ENCODE measurements at places on chromosomes 5 and 9. TPM values are rescaled to one million over a fixed set of nuclear protein-coding genes. Genes with fewer than 3 reads are reported as not detected.

DNA sequence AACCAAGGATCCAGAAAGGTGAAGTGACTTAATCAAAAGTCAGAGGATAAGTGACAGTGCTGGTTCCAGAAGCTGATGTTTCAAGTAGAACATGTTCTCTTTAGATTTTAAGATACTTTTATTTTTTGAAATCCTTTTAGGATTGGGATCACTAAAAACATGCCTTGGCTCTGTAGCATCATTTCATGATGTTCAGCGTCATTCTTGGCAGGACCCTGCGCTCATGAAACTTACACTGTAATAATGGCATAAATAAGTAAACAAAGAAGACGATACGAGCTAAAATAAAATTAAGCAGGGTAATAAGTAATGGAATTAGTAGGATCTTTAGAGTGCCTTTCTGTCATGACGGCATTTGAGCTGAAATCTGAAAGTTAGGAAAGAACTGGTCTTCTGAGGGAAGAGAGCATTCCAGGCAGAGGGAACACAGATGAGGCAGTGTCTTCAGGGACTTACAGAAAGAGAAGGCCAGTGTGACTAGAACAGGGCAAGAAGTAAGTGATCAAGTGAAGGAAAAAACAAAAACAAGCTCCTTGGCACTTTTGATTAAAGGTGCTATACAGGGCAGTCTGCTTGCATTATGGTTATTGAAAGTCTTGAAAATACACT lies 19.9 kb downstream of the CTNNA1 start:
- no peak for DNase-seq
- H3K36me3 ChIP-seq: no peaks in the 10 kb centered on the region
- H3K27me3 ChIP-seq: no peaks in the 10 kb centered on the region
- H3K4me1 ChIP-seq: no peaks in the 10 kb centered on the region
- no peak overlapping the region for H3K27ac ChIP-seq

- no peak overlapping the region for H3K4me3 ChIP-seq
- H3K27me3 ChIP-seq: no peaks in the 10 kb centered on the region
- DNase-seq: no peak
- no peaks in the 10 kb centered on the region for H3K4me1 ChIP-seq
These were observed 66.2 kb downstream of the WNK2 start for GRCh38 chr9:93250185-93250584.

DNA sequence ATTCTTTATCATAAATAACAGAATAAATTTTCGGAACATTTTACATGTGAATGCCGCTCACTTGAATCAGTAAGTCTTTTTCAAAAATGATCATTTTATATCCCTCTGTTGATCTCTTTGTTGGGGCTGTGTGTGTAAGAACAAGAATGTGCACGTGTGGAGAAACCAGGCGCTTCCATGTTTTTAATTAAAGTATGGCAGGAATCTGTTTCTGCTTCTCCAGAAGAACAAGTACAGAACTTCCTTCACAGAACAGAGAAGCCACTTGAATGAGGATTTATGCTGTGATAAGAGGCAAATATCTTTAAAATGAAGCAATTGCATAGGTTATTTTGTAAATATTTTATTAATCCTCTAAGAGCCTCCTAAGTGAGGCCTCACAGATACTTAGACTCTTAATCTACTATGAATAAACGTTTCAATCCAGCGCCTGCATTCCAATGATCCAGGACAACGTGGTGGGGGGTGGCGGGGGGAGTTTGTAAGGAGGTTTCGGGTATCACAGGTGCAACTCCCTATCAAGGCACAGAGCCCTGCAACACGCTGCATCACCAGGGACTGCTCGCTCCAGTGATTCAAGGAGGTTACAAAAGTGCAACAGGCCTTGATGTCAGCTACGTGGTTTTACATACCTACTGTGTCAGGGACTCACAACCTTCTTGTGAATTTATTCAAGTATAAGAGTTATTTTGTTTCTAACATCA lies 409.2 kb downstream of the BNC2 start:
- no peaks in the 10 kb centered on the region for H3K4me1 ChIP-seq
- H3K27me3 ChIP-seq: no peaks in the 10 kb centered on the region
- H3K4me3 ChIP-seq: no peak overlapping the region
- no peaks in the 10 kb centered on the region for H3K36me3 ChIP-seq
- DNase-seq: no peak
- no peak overlapping the region for H3K27ac ChIP-seq

DNA sequence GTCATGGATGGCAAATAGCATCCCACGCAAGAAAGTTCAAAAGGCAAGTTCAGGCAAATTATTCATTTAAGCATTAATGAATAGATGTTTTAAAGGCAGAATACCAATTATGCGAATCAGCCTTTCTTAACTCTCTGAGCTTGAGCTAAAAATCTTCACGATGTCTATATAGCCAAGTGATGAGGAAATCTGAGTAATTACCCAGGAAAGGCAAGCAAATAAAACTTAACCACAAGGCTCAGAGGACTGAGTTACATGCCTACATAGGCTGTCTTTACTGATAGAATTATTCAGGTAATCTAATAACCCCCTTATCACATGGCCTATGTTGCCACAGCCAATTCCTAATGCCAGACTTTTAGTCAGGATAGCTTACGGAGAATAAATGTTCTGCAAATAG lies 120.8 kb upstream of the MTAP start:
- H3K27ac ChIP-seq: peak overlapping the region; percentile 95
- H3K4me3 ChIP-seq: no peak overlapping the region
- DNase-seq: peak; percentile 89
- H3K27me3 ChIP-seq: no peaks in the 10 kb centered on the region
- no peaks in the 10 kb centered on the region for H3K36me3 ChIP-seq
- peaks cover 96% of the 10 kb centered on the region for H3K4me1 ChIP-seq

- no peaks in the 10 kb centered on the region for H3K4me1 ChIP-seq
- DNase-seq: no peak
- H3K27ac ChIP-seq: no peak overlapping the region
- H3K27me3 ChIP-seq: no peaks in the 10 kb centered on the region
- no peak overlapping the region for H3K4me3 ChIP-seq
These were observed 46.5 kb downstream of the GOLM1 start for GRCh38 chr9:86052556-86053468.

- H3K36me3 ChIP-seq: no peaks in the 10 kb centered on the region
- peak overlapping the region; percentile 97 for H3K27ac ChIP-seq
- H3K27me3 ChIP-seq: no peaks in the 10 kb centered on the region
- H3K4me3 ChIP-seq: no peak overlapping the region
These were observed 25.6 kb downstream of the ANXA2R start for GRCh38 chr5:43014522-43014921.

GRCh38 chr5:79845448-79846197 lies 145.4 kb downstream of the MTX3 start:
- H3K4me3 ChIP-seq: no peak overlapping the region
- no peaks in the 10 kb centered on the region for H3K27me3 ChIP-seq
- H3K27ac ChIP-seq: no peak overlapping the region
- DNase-seq: no peak

- H3K27ac ChIP-seq: peak overlapping the region; percentile 49
- no peaks in the 10 kb centered on the region for H3K36me3 ChIP-seq
- no peak for DNase-seq
- H3K27me3 ChIP-seq: no peaks in the 10 kb centered on the region
- H3K4me1 ChIP-seq: peaks cover 10% of the 10 kb centered on the region
These were observed 72.4 kb downstream of the UGCG start for GRCh38 chr9:111969061-111969460.

DNA sequence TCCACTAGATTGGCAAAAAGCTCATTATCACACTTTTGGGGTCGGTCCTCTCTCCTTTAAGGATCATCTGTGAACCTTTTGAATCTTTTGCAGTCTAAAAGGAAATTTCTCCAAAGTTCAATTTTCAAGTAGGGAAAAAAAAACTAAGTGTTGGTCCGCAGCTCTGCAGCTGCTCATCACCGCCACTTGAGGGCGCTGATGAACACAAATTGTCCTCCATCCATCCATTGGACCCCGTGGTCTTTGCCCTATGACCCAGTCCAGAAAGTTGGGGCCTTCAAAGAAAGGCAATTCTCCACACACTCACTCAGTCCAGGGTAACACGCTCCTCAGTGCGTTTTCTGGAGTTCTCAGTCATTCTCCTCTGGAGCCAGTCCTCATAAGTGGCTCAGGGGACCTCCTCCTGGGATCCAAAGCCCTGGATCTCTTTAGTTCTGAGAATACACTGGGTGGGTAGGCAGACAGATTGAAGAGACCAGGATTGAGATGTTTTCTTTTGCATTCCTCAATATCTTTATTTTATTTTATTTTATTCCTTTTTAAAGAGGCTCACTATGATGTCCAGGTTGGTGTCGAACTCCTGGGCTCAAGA lies 63.6 kb upstream of the SLC28A3 start:
- no peak overlapping the region for H3K4me3 ChIP-seq
- H3K4me1 ChIP-seq: no peaks in the 10 kb centered on the region
- H3K27me3 ChIP-seq: no peaks in the 10 kb centered on the region
- no peaks in the 10 kb centered on the region for H3K36me3 ChIP-seq
- no peak for DNase-seq
- H3K27ac ChIP-seq: no peak overlapping the region

DNA sequence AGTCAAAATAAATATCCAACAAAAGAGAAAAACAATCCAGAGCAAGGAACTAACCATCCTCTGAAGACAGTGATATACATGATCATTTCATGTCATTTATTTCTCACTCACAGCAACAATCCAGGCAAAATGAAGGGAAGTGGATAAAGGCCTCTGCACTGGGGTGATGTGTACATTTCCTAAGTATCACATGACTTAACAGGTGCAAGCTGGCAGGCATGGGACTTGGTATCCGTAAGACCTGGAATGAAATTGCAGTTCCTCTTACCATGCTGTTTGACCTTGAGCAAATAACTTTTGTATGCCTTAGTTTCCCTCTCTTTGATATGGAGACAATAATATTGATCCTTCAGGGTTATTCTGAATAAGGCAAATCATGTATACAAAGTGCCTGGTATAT lies 77.6 kb downstream of the PRLR start:
- no peaks in the 10 kb centered on the region for H3K4me1 ChIP-seq
- H3K27me3 ChIP-seq: no peaks in the 10 kb centered on the region
- no peak for DNase-seq
- no peak overlapping the region for H3K27ac ChIP-seq
- H3K4me3 ChIP-seq: no peak overlapping the region

- H3K27ac ChIP-seq: no peak overlapping the region
- no peaks in the 10 kb centered on the region for H3K4me1 ChIP-seq
- H3K27me3 ChIP-seq: no peaks in the 10 kb centered on the region
- no peak overlapping the region for H3K4me3 ChIP-seq
These were observed 146.3 kb downstream of the CETN3 start for GRCh38 chr5:90263102-90263820.

DNA sequence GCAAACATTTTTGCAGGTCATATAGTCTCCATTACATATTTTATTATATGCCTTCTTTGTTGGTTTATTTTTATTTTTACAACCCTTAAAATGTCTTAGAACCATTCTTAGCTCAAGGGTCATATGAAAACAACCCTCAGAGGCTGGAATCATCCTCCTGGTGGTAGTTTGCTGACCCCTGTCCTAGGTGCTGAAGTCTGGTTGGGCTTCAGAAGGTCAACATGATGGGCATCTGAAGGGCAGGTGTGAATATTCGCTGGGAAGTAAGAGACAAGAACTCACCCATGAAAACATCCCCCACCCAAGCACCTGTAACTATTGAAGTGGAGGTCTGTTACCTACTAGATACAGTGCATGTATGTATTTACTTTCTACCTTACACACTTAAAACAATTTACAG lies 75.4 kb downstream of the OSMR start:
- no peak for DNase-seq
- no peak overlapping the region for H3K27ac ChIP-seq
- no peaks in the 10 kb centered on the region for H3K4me1 ChIP-seq
- peaks cover 7% of the 10 kb centered on the region for H3K36me3 ChIP-seq
- no peak overlapping the region for H3K4me3 ChIP-seq

DNA sequence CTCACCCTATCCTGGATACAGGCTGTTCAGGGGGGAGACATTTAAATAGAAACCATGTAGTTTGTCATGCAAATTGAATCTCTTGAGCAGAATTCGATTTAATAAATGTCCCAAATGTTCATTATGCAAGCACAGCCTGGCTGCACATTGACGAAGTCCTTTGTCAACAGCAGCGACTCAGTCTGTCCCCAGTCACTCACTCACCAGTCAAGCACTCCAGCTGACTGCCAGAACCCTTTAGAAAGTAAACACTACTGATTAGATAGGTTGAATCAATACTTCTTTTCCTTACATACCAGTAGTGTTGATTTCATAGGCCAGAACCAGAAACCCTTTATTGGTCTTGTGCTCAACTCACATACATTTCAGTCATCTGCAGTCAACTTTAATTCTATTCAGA lies 27.5 kb downstream of the CDH6 start:
- no peaks in the 10 kb centered on the region for H3K27me3 ChIP-seq
- H3K4me3 ChIP-seq: no peak overlapping the region
- no peak for DNase-seq
- H3K36me3 ChIP-seq: no peaks in the 10 kb centered on the region
- H3K4me1 ChIP-seq: no peaks in the 10 kb centered on the region

DNA sequence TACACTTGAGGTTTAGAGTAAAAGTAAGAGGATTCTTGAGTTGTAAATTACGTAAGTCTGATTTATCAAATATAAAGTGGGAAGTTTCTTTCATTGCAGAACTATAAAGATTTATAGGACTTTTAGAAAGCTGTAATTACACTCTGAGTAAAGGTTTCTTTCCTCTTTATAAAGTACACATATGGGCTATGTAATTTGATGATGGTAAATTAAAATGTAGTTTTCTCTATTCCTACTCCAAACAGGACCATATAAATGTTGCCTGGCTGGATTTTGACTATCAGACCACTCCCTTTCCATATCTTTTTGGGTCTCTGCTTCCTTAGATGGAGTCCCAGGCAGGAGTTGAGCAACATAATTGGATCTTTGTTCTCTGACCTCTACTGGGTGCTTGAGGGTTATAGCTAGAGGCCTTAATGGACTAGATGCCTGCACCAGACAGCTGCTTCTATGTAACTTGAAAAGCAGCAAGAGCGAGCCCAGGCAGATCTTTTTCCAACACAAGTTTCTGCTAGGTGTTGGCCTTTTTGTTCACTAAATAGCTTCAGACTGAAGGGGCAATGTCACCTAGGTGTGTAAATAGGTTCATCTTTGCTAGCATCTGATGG lies 11.4 kb upstream of the TEX48 start:
- no peak overlapping the region for H3K27ac ChIP-seq
- DNase-seq: no peak
- no peaks in the 10 kb centered on the region for H3K27me3 ChIP-seq
- no peaks in the 10 kb centered on the region for H3K36me3 ChIP-seq
- no peak overlapping the region for H3K4me3 ChIP-seq
- H3K4me1 ChIP-seq: no peaks in the 10 kb centered on the region

DNA sequence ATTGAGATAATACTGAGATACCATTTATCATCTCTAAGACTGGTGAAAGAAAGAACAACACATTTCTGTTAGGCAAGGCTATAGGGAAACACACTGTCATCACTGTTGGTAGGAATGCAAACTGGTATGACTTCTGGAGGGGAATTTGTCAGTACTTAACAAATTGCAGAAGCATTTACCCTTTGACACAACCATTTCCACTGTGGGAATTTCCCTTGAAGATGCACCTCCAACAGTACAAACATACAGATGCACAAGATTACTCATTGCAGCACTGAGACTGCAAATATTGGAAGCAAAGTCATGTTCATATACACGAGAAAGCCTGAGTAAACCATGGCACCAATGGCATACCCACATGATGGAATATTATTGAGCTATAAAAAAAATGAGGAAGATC lies 17.6 kb downstream of the GM2A start:
- H3K36me3 ChIP-seq: no peaks in the 10 kb centered on the region
- no peak overlapping the region for H3K27ac ChIP-seq
- DNase-seq: no peak
- no peaks in the 10 kb centered on the region for H3K27me3 ChIP-seq

The TNC gene
- total RNA-seq: 5.7 TPM

The TMOD1 gene
- total RNA-seq: 1.4 TPM

The C9orf153 gene
- not detected for total RNA-seq

The PCSK5 gene
- 0.21 TPM for total RNA-seq

The OR1J2 gene
- not detected for total RNA-seq

The CHSY3 gene
- total RNA-seq: not detected

The TPD52L3 gene
- not detected for total RNA-seq

All from Panc1 (cell line).